ACHN (cell line): ENCODE measurements at places on chromosomes 3 and 15.

- no peak for DNase-seq
Observed at GRCh38 chr3:82276992-82277391, 515.5 kb upstream of the GBE1 start.

DNA sequence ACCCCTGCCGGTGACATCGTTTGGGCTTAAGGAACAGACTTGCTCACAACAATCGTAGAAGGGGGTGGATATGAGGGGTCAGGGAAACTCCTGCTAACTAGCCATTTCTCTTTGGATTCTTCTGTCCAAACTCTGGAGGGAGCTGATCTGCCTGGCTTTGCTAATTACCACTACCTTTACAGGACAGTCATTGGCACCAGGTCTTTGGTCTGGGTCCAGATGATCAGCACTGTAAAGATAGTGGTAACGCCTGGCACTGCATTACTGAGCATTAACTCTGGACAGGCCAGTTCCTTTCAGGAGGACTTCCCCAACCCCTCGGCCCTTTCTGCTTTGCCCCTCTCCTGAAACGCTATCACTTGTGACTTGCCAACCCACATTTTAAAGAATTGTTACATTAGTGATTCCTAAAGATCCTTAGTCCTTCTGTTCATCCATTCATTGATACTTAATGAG lies 788 bp downstream of the UQCC5 start:
- no peak for DNase-seq

GRCh38 chr3:33318710-33319380 lies 41.6 kb downstream of the FBXL2 start:
- DNase-seq, result peak; percentile 4

- no peak for DNase-seq
Observed at GRCh38 chr15:42933886-42934667, 13.5 kb upstream of the TTBK2 start.

- DNase-seq, result no peak
Observed at GRCh38 chr3:159654183-159655134, 334.2 kb upstream of the IL12A start.

DNA sequence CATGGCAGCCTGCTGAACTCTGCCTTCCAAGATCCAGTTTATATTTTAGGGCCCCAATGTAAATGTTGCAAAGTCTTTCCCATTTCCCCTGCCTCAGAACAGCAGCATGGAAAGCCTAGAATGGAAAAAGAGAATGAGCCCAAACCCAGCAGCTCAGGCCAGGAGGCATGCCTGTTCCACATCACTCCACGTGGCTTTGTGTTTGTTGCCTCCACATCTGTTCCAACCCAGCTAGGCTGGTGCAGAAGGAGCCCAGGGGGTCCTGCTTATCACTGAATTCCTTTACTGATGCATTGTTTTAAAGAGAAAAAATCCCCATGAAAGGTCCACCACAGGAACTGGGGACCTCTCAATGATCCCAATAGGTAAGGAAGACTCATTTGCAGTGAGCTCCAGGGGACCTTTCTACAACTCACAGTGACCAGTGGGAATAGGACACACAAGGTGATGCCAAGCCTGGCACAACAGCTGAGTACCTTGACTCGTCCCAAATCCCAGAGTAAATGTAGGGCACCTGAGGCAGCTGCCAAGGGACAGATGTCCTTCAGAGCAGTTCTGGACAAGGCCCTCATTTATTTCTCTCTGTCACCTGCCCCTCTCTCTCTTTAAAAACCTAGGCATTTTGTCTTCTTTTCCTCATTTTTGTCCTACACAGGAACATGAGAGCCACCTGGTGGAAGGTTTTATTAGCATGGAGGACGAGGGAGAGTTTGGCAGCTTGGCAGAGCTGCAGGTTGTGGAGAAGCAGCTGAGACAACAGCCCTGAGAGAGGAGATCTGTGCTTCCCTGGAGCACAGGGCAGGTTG lies 41.7 kb upstream of the ADAMTS17 start:
- DNase-seq, result peak; percentile 10
